NCI-H460 (cell line): ENCODE measurements at places on chromosomes 6 and 20. TPM values are rescaled to one million over a fixed set of nuclear protein-coding genes. Genes with fewer than 3 reads are reported as not detected.

GRCh38 chr6:87544474-87544735 is 45.4 kb downstream of the RARS2 start:
- DNase-seq, result no peak

GRCh38 chr6:113317891-113318574 is 539.1 kb upstream of the MARCKS start:
- DNase-seq, result no peak

LTA gene
- not detected in 2 replicates for total RNA-seq

- no peak for DNase-seq
Observed at GRCh38 chr20:63406617-63407245, 45.6 kb upstream of the CHRNA4 start.

- DNase-seq, result no peak
Observed at GRCh38 chr20:37501940-37502339, 19.1 kb upstream of the NNAT start.

- DNase-seq, result no peak
Observed at GRCh38 chr6:71106276-71106675, 149.4 kb upstream of the B3GAT2 start.

WFDC11 gene
- not detected in 2 replicates for total RNA-seq

DNA sequence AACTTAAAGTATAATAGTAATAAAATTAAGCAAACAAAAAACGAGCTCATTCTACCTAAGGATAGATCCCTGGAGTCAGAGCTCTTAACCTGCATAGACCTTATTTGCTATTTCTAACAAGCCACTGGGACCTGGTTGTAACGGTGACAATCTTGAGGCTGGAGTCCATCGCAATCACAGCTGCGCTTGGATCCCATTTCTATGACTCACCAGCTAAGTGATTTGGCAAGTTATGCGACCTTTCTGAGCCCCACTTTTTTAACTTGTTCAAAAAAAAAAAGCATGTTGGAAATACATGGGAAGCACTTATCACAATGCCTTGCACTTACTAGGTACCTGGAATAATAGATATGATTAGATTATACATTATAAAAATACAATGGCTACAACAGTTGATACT is 389.5 kb upstream of the CDH4 start:
- DNase-seq, result no peak

SLC17A9 gene
- 16.6 and 20.1 TPM in 2 replicates for total RNA-seq
